Fibroblast of skin of right quadriceps (primary cell): ENCODE measurements at places on chromosomes 11 and 22.

DNA sequence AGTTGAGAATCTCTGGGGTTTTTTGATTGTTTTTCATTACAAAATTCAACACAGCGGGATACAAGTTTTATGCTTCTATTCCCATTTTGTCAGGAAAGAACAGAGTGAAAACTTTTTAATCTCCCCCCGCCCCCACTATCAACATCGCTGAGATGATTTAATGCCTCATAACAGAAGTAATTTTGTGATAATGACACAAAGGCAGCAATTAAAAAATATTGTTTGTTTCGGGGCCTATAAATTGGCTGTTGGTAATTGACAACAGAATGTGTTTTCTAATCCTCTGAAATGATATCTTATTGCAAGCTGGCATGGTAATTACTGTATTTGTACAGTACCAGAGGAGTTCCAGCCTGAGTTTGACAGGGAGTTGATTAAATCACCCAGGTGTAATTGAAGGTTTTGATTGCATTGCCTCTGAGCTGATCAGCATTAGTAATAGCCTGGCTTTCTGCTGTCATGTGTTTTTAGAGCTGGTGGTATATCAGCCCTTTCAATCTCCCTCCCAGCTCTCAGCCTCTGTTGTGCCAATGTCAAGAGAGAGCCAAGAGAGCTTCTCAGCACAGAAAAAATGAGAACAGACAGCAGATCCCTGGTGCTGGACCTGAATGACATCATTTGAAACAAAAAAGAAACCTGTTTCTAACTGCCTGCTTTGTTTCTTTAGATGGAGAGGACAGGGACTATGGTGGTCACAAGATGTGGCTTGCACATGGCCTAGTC is 265.1 kb downstream of the FAM76B start:
- DNase-seq, result no peak

GRCh38 chr22:43533156-43533530 is 121.3 kb downstream of the MPPED1 start:
- DNase-seq, result no peak

GRCh38 chr22:43992331-43992821 is 31.7 kb upstream of the PARVB start:
- peak; percentile 55 for DNase-seq

- no peak for DNase-seq
Measured at GRCh38 chr11:416051-416756, 1.4 kb upstream of the SIGIRR start.

- DNase-seq, result no peak
Measured at GRCh38 chr22:41382098-41382578, 396 bp downstream of the TEF start.

- DNase-seq, result no peak
Measured at GRCh38 chr11:118485273-118485672, 42.0 kb upstream of the TTC36 start.

GRCh38 chr22:45454275-45454674 is 40.8 kb downstream of the RIBC2 start:
- peak; percentile 93 for DNase-seq

DNA sequence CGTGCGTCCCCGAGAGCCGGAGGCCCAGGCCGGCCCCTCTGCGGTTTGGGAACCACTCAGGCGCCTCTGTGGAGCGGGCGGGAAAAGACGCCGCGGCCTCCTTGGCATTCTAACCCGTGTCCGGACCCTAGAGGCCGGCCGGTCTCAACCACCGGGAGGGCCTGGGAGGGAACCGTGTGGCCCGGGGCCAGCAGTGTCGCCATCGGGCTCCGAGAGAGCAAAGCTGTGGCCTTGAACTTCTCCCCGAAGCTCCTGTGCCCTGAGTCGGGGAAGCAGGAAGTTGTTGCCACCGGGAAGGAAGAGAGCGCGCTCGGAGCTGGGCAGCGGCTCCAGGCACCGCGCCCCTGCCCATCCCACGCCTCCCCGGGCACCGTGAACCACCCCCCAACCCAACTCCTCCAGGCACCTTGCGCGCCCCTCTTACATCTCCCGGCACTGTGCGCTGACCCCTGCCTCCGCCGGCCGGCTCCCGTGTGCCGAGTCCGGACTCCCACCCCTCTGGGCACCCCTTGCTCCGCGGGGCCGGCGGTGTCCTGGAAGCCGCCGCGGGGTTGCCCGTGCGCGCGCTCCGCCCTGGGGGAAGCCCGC is 80.0 kb upstream of the PPARA start:
- DNase-seq, result no peak

- peak; percentile 70 for DNase-seq
Measured at GRCh38 chr11:66072081-66072480, 2.0 kb downstream of the PACS1 start.

GRCh38 chr11:73384872-73385689 is 8.9 kb downstream of the RELT start:
- DNase-seq, result no peak

- no peak for DNase-seq
Measured at GRCh38 chr11:92048415-92048814, 176.2 kb upstream of the FAT3 start.
